GM12864 (cell line): ENCODE measurements at places on chromosomes 16 and 17.

DNA sequence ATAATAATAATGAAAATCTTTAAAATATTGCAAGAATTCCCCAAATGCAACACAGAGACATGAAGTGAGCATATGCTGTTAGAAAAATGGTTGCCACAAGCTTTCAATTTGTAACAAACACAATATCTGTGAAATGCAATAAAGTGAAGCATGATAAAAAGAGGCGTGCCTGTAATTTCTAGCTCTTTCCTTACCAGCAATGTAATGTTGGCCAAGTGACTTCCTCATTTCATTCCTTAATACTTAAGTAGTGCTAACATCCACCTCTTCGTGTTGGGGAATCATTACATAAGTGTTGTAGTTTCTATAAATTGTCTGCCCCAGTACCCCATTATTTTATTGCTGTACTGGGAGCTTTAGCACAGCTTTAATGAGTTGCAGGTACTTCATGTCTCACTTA lies 1192.0 kb upstream of the CDH8 start:
- no peak for DNase-seq

DNA sequence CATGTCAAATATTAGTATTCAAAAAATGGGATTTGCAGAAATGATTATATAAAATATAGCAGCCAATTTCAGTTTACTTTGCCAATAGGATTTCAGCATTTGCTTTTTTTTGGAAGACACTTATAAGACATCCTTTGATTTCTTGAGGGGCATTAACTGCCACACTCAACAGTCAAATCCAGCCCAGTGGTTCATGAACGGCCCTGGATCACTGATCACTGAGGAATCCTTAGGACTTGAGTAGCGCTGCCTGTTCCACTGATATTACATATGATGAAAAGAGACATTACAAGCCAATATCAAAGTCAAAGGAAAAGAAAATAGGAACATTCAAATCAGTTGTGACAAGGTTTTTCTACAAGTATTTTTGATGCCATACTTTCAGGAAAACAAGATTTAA lies 21.0 kb upstream of the YWHAE start:
- no peak for DNase-seq

- DNase-seq = no peak
These were observed 397 bp downstream of the NCOR1 start for GRCh38 chr17:16215002-16215272.

- DNase-seq = no peak
These were observed 143.1 kb downstream of the GSG1L start for GRCh38 chr16:27920391-27920891.

GRCh38 chr16:81520560-81521135 lies 76.0 kb downstream of the CMIP start:
- DNase-seq = no peak

DNA sequence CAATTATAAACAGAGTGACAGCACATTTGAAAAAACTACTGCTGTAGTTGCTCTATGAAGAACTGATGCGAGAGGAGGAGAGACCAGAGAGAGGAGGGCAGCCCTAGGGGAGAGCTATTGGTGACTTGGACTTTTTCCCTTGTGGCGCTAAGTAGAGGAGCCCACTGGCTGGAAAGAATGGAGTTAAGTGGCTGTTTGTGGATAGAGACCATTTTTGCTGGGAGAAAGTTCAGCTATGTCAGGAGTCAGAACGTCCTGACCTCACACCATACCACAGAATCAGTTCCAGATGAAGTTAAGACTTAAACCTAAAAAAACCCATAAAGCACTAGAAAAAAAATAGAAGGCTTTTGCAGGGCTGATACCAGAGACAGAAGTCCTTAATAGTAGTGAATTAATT lies 2.0 kb downstream of the POLR2A start:
- no peak for DNase-seq

- DNase-seq = no peak
These were observed 715 bp downstream of the ENDOV start for GRCh38 chr17:80415626-80416137.

DNA sequence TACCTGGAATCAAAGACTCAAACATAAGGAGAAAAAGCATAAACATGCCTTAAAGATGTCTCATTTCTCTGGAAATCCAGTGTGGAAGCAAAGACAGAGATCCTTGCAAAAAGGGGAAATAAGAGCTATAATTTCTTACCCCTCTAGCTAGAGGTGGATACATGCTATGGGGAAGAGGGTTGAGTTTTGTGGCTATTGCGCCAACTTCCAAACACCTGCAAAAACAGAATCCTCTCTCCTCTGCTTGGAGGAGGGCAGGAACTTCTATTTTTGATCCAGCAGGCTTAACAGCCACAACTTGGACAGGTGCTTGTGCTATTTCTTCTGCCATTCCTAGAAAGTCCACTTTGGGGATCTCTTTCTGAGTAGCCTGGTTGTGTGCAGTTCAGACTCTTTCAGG lies 21.5 kb upstream of the NUDT7 start:
- DNase-seq = no peak

GRCh38 chr16:10256784-10257641 lies 74.8 kb upstream of the GRIN2A start:
- no peak for DNase-seq

DNA sequence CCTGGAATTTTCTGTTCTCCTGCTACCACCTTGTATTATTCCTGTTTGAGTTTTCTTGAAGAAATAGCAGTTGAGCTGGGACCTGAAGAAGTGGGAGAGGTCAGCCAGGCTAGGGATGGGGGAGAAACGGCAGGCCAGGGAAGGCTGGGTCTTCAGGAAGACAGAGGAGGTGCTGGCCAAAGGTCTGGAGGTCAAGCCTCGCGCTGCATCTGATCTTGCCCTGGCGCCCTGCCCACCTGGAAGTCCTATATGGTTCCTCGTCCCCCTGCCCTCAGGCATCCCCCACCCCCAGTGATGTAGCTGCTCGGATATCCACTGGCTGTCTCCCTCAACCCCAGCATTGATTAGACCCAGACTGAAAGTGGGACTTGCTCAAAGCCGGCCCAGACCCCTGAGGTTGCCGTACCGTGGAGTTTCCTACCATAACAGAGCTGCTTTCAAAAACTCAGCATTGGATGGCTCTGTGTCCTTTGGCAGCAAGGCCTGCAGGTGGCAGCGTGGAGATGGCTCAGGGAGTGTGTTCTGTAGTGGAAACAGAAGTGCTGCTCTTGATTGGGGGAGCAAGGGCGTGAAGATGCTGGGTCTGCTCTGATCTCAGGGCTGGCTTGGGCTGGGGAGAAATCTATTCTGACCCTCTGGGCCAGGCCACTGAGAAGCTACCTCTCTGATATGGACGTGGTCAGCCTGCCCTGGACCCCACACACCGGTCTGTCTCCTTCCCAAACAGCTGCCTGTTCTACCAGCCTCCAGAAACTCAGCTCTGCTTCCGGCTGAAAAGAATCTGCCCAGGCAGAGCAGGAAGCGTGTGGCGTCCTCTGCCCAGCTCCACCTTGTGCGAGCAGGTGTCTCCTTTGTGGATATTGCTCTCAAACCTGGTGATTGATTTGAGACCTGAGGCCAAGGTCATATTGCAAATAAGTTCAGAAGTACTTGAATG lies 107.0 kb upstream of the CACNG5 start:
- DNase-seq = peak; percentile 18

DNA sequence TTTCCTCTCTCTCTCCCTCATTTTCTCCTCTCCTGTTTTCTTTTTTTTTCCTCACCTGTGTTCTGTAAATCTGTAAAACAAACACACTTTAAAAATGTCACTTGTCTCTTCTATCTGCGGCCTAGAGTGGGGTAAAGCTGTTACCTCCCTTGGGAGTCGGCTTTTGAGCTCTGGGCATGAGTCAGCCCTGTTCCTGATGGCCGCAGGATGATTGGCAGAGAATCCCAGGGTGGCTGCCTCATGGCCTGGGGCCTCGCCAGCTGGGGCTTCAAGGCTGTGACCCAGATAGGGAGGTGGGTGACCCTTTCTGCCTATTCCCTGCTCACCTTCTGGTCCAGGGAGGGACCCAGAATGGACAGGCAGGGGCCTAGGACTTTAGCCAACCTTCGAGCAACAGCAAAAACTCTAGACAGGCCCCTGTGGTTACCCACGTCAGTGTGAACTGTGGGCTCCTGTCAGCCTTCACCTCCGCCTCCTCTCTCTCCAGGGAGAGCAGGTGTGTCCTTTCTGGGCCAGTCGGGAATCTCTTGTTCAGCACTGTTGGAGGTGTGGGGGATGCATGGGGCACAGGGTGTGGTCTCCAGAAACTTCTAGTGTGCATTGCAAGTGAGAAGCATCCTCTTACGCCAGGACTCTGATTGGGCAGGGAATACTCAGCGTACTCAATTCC lies 87.4 kb downstream of the RAP1GAP2 start:
- no peak for DNase-seq

- DNase-seq = no peak
These were observed 7.8 kb downstream of the PIGS start for GRCh38 chr17:28563475-28563874.

GRCh38 chr16:58346831-58347371 lies 45.4 kb upstream of the GINS3 start:
- no peak for DNase-seq

DNA sequence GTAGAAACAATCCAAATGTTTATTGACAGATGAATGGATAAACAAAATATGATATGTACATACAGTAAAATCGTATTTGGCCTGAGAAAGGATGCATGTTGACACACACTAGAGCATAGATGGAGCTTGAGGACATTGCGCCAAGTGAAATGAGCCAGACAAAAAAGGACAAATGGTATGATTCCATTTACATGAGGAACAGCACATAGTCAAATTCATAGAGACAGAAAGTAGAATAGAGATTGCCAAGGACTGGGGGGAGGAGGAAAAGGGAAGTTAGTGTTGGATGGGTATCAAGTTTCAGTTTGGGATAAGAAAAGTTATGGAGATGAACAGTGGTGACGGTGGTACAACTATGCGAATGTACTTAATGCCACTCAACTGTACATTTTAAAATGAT lies 47.9 kb downstream of the COPRS start:
- no peak for DNase-seq

DNA sequence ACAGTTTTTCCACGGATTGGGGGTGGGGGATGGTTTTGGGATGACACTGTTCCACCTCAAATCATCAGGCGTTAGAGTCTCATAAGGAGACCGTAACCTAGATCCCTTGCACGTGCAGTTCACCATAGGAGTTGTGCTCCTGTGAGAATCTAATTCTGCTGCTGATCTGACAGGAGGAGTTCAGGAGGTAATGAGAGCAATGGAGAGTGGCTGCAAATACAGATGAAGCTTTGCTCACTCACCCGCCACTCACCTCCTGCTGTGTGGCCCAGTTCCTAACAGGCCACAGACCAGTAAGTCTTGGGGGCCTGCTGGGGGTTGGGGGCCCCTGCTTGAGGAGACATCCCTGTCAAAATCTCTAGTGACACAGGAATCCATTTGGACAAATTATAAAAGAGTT lies 29.8 kb downstream of the SLC39A11 start:
- DNase-seq = no peak

DNA sequence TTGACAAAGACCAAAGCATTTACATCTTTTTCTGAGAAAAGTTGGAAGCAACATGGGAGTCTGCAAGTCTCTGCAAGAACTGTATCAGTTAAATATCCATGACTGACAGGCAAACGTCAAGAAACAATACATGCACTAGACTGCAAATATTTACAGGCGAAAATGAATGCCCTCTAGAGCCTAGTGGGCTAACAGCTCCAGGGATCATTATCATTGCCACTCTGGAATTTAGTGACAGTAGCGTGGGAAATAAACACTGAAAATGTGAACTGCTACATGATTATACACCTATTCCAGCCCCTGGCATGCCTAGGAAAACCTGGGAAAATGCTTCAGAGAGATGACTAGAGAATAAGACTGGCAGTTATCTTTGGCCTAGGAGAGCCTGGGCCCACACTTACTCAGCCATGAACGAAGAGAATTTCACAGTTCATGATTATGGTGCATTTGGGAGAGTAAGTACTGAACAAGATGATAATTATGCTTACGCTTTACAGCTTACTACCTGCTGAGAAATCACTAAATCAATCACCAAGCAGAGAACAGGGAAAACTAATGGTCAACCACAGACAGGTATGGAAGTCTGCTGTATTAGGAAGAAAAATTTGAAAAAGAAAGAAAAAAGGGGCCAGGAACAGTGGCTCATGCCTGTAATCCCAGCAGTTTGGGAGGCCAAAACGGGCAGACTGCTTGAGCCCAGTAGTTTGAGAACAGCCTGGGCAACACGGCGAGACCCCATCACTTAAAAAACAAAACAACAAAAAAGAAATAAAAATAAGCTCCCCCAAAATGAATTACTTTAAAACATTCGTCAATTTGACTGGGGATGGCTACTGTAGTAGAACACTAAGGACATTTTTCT lies 66.6 kb upstream of the CLEC18B start:
- no peak for DNase-seq

DNA sequence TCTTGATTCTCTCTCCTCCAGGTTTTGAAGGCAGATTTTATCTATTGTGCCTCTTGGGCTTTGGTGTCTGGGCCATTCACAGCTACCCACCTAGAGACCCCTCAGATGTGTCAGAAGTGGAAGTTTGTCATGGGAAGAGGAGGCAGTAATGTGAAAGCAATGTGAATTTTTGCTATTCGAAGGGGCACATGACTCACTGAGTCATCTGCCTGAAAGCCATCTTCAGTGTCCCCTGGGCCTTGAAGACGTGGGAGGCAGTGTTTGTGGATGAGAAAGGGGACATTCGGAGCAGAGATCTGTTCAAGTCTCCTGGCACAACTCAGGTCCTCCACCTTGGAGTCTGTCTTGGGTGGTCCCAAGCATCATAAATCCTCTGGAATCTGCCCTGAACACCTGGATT lies 530.2 kb downstream of the NPIPA7 start:
- DNase-seq = no peak

GRCh38 chr16:49622084-49622390 lies 233.9 kb downstream of the ZNF423 start:
- DNase-seq = no peak

DNA sequence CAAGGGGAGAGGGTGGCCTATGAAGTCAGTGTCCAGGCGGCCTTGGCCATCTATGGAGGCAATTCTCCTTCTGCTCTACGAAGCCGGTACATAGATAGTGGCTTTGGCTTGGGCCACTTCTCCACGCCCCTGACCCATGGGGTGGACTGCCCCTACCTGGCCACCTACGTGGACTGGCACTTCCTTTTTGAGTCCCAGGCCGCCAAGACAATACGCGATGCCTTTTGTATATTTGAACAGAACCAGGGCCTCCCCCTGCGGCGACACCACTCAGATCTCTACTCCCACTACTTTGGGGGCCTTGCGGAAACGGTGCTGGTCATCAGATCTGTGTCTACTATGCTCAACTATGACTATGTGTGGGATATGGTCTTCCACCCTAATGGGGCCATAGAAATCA lies 17.3 kb downstream of the AOC3 start:
- no peak for DNase-seq

- DNase-seq = no peak
These were observed 6.4 kb downstream of the SIAH1 start for GRCh38 chr16:48378836-48379235.

DNA sequence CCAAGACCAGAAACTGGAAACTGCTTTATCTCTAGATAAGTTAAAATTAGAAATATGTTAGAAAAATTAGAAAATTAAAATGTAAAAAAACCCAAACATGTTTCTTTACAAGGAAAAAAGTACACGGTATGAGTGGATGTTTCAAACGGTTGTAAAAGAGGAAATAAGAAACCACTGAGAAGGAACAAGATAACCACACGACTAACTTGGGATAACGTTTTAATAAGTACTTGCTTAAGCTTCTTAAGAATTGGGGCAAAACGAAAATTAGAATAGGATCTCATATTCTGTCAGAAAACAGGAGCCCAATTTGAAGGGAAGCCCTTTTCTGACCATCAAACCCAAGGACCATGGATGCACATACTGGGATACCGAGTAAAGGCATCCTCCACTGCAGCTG lies 31.0 kb downstream of the MBTPS1 start:
- peak; percentile 29 for DNase-seq
